ENCODE measurements at places on chromosomes 5 and 9.

GRCh38 chr9:31588006-31588405, 796.4 kb upstream of the ACO1 start:
- no peak for DNase-seq

DNA sequence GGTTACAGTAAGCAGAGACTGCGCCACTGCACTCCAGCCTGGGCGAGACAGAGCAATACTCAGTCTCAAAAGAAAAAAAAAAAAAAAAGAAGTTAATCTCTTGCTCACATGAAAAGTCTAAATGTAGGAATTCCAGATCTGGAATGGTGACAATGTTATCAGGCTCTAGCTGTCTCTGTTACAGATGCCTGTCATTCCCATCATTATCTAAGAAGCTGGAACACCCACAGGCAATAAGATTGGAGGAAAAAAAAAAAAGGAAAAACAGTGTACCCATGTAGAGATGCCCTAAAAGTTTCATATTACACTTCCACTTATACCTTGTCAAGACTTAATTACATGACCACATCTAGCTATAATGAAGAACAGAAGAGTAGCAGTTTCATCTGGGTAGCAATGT, 38.2 kb downstream of the PTBP3 start:
- no peak for DNase-seq

DNA sequence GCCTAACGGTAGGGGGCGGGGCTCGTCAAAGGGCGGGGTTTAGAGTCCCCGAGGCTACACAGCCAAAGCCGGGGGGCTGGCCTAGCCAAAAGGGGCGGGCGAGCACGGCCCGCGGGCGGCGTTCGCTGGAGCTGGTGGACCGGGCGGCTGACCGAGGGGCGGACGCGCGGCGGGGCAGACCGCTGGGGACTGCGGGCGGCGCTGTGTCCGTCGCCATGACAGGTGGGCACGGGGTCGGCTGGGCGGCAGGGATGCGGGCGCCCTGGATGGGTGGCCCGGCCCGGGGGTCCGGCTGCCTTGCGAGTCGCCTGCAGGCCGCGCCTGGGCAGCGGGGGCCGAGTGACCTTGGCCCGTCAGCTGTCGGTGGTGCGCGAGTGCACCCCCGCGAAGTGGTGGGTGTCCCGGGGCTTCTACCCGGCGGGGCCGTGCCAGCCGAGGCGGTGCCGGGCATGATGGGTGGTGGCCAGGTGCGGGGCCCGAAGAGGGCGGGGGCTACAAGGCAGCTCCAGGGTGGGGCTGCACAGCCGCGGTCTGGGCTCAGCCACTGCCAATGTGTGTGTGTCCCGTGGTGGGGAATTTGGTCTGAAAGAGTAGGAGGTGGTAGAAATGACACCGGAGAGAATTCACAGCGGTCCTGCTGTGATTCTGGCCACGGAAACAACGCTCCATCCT, at the start of gene CARD19:
TSS of gene CARD19 (plus strand) at position 87 of the 672 bp plus-strand sequence. CDS start at position 216, 129 bp downstream.
- DNase-seq, result no peak

- no peak for DNase-seq
These were observed 68.8 kb upstream of the DAB2IP start for GRCh38 chr9:121582641-121583040.

DNA sequence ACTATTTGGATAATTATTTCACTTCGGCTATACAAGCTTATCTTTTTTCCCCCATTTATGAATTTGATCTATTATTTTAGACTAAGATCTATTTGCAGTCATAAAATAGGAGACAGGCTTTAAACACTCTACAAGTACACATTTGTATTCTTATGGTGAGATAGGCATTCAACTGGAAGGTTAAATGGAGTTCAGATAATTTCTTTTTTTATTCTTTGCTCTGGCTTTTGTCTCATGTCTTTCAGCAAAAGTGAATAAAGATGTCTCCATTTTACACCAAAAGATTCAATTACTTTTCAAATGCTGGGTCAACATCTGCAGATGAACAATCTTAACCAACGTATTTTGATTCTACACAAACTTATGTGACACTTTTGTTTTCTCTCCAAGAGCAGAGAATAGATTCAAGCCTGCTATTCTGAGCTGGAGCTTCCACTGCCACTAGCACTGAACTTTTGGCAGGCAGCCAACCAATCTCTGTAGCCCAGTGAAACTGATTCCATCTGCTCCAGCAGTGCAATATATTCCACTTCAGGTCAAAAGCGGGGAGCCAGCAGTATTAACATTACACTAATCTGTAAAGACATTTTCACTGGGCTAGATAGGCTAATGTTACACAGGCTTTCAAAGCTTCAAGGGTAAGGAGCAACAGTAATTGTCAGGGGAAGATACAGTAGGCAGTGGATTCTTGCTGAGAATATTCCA, 452.0 kb upstream of the ZNF608 start:
- DNase-seq, result no peak

DNA sequence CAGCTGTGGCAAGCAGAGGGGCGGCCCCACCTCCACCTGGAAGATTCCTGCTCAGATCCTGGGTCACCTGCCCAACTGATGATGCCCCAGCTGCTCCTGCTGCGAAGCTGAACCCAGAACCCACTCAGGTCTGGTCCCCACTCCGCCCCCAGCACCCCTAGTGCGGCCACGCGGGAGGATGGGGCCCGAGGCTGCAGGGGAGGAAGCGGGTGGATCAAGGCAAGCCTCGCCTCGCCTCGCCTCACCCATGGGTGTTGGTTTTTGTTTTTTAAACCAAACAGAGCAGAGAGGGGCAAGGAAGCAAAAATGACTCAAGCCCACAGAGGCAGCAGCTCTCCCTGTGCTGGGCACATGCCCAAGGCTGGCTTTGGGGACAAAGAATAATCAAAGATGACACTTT, 23.2 kb downstream of the ABO start:
- DNase-seq, result no peak

- DNase-seq, result no peak
These were observed 152.5 kb upstream of the PTCH1 start for GRCh38 chr9:95669253-95669652.

GRCh38 chr9:23850690-23851629, 24.9 kb upstream of the ELAVL2 start:
- DNase-seq, result no peak

DNA sequence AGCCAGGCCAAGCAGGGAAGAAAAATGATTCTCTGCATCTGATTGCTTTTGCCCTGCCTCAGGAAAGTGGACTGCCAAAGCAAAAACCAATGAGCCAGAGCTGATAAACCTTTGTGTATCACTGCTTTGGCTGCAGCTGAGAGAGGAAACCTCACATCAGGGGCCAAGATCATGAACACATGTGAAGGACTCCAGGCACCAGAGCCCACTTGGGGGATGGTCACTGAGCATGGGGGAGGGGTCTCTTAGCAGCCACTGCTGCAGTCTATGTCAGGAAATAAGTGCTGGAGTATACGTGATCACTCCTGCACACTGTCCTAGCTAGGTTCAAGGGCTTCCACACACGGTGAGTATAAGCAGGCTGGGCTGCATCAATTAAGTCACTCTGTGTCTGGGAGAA, 229.9 kb downstream of the SPOCK1 start:
- DNase-seq, result no peak

- no peak for DNase-seq
These were observed 26.2 kb upstream of the ERGIC1 start for GRCh38 chr5:172807766-172808311.

DNA sequence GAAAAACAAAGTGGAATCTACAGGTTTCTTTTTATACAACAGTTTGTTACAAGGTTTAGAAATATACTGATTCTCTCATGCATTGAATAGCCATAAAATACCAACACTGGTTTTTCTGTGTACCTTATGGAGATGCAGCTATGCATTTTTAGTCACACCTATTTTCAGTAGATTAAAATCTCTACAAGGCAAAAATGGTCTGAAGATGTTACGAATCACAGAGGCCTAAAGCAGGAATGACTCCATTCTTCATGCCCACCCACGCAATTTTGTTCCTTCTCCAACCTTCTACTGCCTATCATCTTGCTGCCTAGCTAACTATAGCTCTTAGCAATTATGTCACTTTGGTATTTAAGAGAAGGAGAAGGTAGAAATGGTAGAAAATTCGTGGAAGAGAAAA, 9.9 kb downstream of the PLK2 start:
- no peak for DNase-seq

DNA sequence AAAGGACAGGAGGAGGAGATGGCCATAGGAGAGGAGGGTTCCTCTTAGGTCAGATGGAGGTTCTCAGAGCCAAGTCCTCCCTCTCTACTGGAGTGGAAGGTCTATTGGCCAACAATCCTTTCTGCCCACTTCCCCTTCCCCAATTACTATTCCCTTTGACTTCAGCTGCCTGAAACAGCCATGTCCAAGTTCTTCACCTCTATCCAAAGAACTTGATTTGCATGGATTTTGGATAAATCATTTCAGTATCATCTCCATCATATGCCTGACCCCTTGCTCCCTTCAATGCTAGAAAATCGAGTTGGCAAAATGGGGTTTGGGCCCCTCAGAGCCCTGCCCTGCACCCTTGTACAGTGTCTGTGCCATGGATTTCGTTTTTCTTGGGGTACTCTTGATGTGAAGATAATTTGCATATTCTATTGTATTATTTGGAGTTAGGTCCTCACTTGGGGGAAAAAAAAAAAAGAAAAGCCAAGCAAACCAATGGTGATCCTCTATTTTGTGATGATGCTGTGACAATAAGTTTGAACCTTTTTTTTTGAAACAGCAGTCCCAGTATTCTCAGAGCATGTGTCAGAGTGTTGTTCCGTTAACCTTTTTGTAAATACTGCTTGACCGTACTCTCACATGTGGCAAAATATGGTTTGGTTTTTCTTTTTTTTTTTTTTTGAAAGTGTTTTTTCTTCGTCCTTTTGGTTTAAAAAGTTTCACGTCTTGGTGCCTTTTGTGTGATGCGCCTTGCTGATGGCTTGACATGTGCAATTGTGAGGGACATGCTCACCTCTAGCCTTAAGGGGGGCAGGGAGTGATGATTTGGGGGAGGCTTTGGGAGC, 3.1 kb downstream of the EGR1 start:
- DNase-seq, result no peak

- DNase-seq, result no peak
These were observed 248.6 kb downstream of the TMEM232 start for GRCh38 chr5:110477911-110478310.

DNA sequence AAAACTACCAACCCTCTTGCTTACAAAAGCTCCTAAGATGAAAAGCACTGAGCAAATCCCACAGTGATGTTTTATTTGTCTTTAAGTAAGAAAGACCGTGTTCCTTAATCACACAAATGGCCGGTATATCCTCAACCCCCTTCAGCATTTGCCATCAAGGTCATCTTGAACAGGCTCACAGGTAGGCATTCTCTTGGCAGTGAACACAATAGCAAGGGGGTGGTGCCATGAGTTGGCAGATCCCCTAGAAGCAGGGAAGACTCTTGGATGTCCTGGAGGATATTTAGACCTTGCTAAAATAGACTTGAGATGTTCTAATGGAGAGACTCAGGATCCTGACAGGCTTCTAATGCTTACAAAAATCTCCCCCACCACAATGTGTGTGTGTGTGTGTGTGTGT, 323.0 kb downstream of the SPOCK1 start:
- DNase-seq, result no peak

DNA sequence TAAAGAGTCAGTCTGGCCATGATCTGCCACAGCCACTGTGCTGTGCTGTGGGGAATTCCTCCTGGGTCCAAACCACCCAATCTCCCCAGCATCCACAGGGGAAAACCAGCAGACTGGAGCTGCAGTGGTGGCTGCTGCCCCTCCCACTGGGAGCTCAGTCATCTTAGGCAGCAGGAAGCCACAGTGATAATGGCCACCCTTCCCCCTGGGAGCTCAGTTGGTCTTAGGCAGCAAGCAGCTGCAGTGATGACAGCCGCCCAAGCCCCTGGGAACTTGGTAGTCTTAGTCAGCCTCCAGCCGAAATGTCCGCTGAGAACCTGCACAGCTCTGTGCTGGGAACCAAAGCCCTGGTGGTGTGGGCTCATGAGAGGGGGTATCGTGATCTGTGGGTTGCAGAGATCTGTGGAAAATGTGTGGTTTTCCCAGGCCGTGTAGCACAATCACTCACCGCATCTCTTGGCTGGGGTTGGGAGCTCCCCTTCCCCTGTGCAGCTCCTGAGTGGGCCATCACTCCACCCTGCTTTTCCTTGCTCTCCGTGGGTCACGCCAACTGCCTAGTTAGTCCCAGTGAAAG, 38.4 kb upstream of the SMIM15 start:
- DNase-seq, result no peak

- DNase-seq, result no peak
These were observed 86.8 kb upstream of the TBC1D2 start for GRCh38 chr9:98342098-98342819.

DNA sequence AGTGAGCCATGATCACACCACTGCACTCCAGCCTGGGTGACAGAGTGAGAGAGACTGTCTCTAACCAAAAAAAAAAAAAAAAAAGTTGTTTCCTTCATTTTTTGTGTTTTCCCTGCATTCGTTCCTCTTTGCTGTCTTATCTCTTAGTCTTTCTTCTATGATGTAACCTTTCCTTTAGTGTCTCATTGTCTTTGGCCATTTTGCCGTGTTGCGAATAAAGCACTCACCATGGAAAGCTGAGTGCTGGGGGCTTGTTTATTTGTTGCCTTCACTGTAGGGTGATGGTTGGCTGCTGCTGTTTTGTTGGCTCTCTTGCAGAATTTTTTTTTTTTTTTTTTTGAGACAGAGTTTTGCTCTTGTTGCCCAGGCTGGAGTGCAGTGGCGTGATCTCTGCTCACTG, 7.7 kb downstream of the EHMT1 start:
- no peak for DNase-seq

- no peak for DNase-seq
These were observed 15.2 kb upstream of the KCNIP1 start for GRCh38 chr5:170488570-170488969.

- DNase-seq, result no peak
These were observed 137.3 kb upstream of the PITX1 start for GRCh38 chr5:135171336-135171735.

DNA sequence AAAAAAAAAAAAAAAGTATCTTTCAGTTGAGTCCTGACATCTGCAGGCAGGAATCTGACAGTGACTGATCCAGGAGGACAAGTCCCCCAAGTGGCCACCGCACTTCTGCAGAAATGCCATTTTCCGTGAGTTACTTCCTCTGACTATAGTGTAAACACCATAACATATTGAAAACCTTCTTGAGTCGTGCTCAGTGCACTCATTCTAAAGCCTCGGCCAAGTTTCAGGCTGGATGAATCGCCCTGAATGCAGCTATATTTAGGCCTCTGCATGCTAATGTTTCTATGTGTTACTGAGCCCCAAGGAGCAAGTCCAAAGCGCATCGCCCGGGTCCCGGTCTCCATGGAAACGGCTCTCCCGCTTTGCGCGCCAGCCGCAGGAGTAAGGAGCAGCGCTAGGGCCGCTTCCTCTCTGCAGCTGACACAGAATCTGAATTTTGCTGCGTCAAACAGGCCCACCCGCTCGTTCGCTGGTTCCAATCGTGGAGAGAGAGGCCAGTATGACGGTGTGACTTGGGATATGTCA, 335.4 kb downstream of the MSX2 start:
- DNase-seq, result no peak

DNA sequence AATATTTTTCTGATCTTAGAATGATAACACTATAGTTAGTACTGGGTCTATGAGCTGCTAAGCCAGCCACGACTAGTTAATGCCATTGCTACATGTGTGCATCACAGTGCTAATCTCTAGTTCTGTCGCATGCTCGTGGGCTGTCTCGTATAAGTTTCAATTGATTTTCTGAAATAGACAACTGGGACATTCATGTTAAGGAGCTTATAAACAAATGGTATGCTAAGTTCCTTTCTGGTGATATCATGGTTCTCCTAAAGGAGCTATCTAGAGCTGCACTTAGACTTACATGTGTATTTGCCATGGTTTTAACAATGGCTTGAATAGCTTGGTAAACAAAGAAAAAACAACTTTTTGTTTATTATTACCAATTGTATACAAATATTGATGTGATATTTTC, 46.2 kb downstream of the F2RL2 start:
- no peak for DNase-seq

All from stimulated activated CD8-positive, alpha-beta memory T cell treated with anti-CD3 and anti-CD28 coated beads, Interleukin-15, amount 100 ng/mL, for 48 hours (primary cell).